ENCODE measurements at places on chromosomes 4 and X.
A peak's percentile ranks its signal among the peaks of the same experiment; 100 is the strongest.

DNA sequence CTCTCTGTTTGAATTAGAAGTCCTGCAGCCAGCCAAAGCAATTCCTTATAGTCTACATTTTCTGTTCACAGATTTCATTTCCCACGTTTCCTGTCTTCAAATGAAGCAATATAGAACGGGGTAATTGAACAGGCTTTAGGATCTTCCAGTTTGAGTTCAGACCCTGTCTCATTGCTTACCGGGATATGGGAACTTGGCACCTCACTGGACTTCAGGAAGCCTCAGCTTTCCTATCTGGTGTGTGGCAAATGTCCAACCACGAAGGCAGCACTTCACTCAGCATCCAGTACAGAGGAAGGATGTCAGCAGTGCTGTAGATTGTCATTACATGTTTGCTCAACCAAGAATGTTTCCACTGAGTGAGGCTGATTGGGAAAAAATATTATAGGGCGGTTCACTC lies 271.1 kb upstream of the ZFP42 start:
- DNase-seq, result no peak

- no peak for DNase-seq
Observed at GRCh38 chr4:182425302-182425701, 182.1 kb downstream of the TENM3 start.

- no peak for DNase-seq
Observed at GRCh38 chr4:25011135-25011866, 19.4 kb downstream of the LGI2 start.

- DNase-seq, result no peak
Observed at GRCh38 chr4:46554760-46555465, 165.0 kb upstream of the GABRA2 start.

DNA sequence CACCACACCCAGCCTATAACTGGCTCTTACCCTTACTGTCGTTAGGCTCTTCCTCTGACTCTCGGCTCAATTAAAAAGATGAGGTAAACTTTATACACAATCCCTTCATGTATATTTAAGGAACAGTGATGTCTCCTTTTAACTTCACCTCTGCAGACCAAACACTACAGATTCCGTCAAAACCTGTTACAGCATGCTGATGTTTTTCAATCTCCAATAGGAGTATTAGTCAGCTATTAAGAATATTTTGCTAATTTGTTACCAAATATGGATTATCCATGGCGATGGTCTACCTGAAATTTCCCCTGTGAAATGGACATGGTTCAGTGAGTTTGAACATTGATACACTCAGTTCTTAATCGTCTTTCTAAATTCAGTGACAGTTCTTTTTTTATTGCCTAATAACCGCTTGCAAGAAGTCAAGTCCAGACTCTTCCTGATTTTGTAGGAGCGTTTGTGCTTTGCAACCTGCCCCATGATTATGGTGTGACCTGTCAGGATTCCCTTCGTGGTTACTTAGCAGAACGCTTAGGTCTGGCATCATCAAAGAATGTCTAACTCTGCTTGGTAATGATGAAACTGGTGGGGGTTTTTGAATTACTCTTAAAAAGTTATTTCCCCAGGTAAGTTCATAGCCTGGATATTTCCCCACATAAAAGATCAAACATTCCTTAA lies 72.2 kb upstream of the STOX2 start:
- DNase-seq, result no peak

DNA sequence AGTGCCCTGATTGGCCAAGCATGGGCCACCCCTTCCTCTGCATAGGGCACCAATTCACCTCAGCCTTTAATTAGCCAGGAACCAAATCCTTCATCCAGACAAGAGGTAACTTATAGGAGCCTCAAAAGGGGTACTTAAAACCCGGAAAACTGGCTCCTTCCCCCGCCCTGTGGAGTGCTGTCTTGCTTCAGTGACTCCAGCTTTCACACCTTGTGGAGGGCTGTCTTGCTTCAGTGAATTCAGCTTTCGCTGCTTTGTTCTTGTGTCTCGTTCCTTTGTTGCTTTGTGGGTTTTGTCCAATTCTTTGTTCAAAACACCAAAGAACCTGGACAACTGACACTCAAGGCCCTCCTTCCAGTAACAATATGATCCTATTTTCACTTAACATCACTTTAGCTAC lies 82.2 kb upstream of the FRG1 start:
- no peak for DNase-seq

GRCh38 chrX:149712831-149713230 lies 971 bp downstream of the MAGEA11 start:
- DNase-seq, result no peak

DNA sequence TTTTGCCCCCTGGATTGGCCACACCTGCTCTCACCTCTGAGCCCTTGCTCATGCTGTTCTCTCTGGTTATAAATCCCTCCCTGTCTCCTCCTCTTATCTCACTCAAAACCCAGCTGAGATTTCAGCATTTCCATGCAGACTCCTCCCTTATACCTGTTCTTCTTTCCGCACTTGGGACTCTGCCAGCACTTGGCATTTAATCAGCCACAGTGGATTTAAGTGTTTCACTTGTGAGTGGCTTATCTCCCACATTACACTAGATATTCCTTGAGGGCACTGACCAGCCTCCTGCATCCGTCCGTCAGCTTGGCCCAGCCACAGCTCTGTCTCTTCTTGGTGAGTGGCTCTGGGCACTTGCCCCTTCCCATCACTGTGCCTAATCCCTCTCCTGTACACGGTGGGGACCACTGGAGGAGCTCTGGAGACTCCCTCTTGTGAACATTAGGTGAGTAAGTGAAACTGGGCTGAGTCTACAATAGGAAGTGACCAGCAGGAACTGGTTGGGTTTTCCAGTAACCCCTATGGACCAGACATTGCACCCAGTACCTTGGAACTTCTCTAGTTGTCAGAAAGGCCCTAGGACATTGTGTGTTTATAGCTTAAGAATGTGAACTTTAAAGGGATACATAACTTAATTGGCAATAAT lies 19.9 kb downstream of the FGFBP1 start:
- no peak for DNase-seq

DNA sequence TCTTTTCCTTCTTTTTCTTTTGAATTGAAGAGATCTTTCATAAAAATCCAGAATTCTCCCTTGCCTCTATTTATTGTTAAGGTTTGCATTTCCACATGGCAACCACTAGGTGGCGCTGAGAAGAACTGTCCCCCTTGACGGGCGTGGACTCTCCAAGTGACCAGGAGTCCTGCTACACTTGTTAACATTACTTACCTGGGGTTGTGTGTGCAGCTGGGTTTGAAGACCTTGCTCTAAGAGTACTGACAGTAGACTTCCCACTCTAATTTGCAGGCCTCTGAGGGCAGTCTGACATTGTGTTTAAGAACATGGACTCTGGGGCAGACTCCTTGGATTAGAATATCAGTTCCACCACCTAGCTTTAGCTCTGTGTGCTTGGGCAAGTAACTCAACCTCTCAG lies 52.8 kb downstream of the GPRIN3 start:
- DNase-seq, result peak; percentile 40

DNA sequence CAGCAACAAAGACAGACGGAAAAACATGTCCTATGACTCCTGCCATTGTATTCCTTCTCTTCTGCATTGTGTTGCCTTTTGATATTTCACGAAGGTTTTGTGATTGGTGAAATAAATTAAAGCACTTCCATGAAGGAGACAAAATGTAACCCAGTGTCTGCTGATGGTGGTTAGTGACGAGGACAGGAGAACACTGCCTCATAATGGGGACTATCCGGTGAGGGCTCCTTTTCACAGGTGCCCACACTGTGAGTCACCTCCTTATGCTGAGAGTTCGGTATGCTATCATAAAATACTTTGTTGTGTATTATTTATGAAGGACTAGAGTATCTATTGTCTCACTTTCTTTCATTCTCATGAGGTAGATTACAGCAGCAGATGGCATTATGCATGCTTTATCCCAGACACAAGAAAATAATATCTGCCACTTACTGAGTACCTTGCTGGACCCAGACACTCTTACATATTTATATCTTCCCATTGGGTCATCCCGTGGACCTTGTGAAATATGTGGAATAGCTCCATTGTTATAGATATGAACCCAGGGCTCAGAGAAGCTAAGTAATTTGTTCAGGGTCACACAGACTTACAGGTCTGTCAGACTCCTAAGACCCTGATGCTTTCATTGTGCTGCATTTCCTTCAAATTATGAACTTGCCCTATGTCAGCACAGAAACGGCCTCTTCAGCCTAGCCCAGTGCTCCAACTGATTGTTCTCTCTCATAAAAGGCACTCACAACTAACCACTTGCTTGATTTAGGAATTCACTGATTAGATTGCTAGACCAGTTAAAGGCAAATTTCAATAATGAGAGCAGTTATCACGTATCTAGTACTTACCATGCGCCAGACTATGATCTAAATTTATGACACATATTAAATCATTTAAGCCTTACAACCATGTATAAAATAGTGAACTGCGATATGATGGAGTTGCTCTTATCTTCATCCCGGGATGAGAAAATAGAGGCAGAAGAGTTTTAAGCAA lies 31.2 kb downstream of the PLS3 start:
- no peak for DNase-seq

GRCh38 chrX:13165266-13166189 lies 121.1 kb upstream of the FAM9C start:
- DNase-seq, result no peak

DNA sequence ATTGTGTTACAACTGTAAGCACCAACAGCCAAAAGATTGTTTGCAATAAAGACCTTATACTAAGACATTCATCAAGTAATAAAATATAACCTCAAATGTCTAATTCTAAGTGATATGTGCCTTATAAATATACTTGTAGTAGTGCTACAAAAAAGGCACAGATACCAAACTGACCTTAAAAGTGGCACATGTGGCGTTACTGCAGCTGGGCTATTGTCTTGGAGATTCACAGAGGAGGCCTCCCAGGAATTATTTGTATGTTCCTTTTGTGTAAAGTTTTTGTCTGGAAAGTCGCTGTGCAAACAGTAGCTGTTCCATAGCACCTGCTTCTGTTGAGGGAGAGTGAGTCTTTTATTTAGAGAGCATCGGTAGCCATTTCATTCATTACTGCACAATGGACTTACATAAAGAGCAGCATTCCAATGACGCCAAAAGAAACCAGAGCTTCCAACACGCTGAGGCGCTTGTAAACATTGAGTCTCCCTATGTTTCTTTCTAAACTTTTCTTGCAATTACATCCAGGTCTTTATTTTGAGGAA lies 143.7 kb downstream of the RPA4 start:
- DNase-seq, result no peak

GRCh38 chr4:8323947-8324555 lies 54.5 kb downstream of the HTRA3 start:
- DNase-seq, result no peak

- no peak for DNase-seq
Observed at GRCh38 chrX:69237236-69237635, 72.0 kb upstream of the PJA1 start.

- DNase-seq, result no peak
Observed at GRCh38 chr4:162959046-162959445, 207.6 kb downstream of the NAF1 start.

DNA sequence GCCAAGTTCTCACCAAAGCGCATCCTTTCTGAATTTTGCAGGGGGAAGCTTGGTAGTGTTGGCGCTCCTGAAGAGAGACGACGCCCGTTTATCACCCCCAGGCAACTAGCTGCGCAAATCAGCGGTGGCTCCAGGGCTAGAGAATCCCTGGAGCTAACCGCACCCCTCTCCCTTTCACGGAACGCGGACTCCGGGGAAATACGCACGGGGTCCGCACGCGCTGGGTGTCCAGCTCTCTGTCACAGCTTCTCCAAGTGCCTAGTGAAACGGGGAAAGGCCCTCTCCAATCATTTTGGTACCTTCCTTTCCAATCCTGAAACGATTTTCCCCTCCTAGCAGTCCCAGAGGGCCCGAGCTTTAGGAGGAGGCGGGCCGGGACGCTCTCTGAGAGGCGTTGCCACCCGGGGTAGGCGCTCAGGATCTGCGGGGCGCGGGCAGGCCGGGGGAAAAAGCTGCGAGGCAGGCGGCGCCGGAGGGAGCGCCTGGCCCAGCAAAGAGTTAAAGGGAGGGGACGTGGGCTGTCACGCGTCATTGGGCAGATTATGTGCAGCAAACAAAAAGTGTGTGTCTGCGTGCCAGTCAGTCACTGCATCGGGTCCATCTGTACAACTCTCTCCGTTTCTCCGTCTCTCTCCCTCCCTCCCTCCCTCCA lies at the start of gene PRDM8:
Gene PRDM8, plus strand, starts transcription at position 582 of the 652 bp plus-strand sequence. CDS start 2,578 bp downstream, outside the sequence.
- no peak for DNase-seq

- no peak for DNase-seq
Observed at GRCh38 chrX:150692296-150692695, 900 bp upstream of the MTMR1 start.

- DNase-seq, result no peak
Observed at GRCh38 chr4:70538869-70539268, 20.5 kb downstream of the AMTN start.

DNA sequence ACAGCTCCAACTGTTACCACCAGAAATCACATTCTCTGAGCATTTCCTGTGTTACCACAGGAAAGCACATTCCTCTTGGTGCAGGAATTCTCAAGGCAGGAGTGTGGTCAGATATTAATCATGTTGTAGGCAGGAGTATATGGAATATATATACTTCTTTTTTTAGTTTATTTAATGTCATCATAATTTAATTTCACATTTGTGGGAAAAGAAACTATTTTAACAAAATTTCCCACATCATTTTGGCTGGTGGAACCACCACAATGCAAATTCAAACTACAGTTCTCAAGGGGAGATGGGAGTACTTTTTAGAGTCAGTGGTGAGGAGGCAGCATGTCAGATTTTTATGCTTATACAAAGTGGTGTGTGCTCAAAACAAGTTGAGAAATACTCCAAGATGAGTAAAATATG lies 139.0 kb downstream of the ATP10D start:
- DNase-seq, result no peak

DNA sequence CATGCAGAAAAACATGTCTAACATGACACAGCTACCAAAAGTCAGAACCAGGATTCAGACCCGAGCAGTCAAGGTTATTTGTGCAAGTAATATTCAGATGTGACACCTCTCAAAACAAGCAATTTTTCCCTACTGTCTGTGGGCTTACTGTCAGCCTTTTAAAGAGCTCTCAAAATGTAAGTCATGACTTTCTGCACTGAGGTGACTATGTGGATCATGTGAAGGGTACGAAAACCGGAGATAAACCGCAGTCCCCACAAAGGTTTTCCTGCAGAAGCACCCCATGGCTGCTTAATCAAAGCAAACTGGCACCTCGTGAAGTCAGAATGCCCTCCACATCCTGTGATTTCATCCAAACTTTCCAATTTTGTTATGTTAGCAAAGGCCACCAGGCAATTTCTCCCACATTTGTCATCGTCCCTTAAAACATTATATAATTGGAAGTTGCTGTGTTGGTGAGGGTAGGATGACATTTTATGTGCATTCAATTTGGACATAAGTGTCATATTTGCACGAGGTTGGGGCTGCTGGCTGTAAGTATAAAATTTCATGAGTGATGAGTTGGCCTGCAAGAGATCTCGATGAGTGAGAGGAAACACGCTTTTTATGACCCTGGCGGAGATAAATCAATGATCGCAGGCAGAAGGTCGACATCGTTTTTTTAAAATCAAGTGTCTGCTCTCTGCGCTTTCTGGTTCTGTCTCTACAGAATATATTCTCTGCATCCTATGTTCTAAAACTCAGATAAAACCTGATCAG lies 161.2 kb downstream of the STK32B start:
- DNase-seq, result no peak

DNA sequence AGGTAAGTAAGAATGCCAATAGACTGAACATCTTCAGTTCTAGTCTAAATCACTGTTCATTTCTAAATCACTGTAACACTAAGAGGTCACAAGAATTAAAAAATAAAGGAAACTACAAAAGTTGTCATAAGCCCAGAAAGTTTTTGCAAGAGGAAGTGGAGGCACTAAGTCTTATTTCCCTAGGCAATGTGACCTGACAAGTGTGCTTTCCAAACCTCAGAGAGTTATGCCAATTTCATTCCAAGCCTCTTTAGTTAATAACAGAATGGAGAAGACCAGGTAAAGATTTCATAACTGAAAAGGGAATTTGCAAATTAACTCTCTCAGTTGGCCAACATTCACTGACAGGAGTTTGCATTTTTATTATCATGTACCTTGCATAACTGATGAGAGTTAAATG lies 40.5 kb downstream of the BBS12 start:
- DNase-seq, result no peak
